ENCODE measurements at places on chromosomes 11 and 22.

DNA sequence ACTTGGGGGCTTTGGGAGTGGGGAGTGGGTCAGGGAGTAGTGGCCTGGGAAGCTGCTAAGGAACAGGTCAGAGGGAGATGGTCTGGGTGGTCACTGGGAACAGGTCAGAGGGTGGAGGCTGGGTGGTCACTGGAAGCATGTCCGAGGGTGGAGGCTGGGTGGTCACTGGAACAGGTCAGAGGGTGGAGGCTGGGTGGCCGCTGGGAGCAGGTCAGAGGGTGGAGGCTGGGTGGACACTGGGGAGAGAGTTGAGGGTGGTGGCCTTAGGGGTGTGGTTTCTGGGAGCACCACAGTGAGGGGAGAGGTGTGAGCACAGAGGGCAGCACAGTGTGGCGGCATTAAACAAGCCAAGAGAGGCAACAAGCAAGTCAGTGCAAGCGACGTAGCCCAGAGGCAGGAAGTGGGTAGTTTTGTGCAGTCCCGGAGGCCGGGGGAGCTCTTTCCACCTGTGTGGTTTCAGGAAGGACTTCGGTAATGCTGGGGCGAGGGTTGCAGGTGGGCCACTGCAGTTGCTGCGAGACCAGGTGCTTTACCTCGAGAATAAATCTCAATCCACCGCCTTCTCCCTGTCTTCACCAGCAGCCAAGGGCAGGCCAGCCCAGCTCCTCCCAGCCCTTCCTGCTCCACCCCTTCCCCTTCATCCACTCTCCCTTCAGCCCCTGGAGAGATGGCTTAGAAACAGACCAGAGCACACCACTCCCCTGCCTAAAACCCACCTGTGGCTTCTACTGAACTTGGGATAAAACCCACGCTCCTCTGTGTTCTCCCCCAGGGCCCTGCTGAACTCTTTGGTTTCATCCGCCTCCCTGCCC, 3.2 kb upstream of the CACNA1I start:
- DNase-seq = no peak

DNA sequence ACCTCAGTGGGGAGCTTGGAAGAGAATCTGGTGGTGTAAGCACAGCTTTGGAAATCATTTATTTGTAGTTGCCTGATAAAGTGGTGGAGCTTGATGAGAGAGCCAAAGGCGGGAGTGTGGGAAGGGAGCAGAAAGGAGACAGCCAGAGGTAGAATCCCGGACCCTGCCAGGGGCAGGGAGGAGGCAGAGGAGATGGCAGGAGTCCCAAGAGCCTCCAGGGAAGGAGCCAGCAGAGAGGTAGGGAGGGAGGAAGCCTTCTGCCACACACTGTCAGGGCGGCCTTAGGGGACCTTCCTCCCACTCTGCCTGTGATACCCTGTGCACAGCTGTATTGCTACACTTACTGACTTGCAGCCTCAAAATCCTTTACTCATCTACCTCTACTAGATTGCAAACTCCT, 15.4 kb downstream of the SCUBE2 start:
- DNase-seq = no peak

GRCh38 chr22:30324014-30324730, 2.6 kb downstream of the TBC1D10A start:
- no peak for DNase-seq

DNA sequence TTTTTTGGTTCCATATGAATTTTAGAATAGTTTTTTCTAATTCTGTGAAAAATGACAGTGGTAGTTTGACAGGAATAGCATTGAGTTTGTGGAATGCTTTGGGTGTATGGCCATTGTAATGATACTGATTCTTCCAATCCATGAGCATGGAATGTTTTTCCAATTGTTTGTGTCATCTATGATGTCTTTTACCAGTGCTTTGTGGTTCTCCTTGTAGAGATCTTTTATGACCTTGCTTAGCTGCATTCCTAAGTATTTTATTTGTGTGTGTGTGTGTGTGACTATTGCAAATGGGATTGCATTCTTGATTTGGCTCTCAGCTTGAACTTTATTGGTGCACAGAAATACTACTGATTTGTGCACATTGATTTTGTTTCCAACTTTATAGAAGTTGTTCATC, 3.0 kb upstream of the CSF2RB start:
- DNase-seq = no peak

DNA sequence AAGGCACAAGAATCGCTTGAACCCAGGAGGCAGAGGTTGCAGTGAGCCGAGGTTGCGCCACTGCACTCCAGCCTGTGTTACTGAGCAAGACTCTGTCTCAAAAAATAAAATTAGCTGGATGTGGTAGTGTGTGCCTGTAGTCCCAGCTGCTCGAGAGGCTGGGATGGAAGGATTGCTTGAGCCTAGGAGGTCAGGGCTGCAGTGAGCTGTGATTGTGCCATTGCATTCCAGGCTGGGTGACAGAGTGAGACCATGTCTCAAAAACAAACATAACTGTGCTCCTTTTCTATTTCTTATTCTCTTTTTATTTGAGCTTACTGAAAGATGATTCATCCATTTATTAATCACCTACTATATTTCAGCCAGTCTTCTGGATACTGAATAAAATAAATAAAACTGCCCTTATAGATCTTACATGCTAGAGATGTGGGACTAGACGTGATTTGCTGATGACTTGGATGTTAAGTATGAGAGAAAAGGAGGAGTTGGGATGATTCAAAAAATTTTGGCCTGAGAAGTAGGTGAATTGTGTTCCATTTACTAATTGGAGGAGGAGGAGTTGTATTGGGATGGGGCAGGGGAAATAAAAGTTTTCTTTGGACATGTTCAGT, 18.0 kb downstream of the PAAF1 start:
- no peak for DNase-seq

DNA sequence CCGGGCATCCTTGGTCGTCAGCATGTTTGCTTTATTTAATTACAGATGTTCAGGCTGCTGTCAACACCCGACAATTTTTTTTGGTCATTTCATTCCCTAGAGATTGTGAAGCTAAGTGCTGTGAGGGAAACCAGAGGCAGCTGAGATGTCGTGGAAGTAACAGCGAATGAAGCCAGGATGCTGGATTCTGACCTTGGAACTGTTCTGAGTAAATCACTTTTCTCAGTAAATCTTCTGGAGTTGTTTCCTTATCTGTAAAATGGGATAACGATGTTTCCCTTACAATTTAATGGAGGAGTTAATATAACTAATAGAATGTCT, 390 bp upstream of the CKAP5 start:
- DNase-seq = no peak

DNA sequence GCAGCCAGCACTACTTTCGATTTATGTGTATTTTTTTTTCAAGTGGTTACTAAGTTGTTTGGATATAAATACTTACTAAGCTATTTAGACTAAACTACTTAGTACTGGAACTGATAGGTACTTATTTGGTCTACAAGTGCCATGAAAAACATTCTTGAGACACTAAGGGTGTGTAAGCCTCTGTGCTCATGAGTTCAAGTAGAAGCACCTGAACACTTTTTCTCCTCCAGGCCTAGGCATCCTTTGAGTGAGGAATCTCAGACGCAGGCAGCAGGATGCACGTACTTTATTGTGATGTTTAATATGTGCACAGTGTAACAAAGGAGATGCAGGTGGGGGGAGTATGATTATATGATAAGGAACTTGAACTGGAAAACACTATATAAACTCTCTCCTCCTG, 7.8 kb downstream of the TESMIN start:
- no peak for DNase-seq

GRCh38 chr11:61730240-61730994, 22.0 kb upstream of the MYRF start:
- no peak for DNase-seq

GRCh38 chr11:118878163-118878563, 5.5 kb upstream of the CXCR5 start:
- no peak for DNase-seq
